HCEC 1CT (cell line): ENCODE measurements at places on chromosomes 13 and 19.

- DNase-seq: no peak
These were observed 28.6 kb upstream of the HTR2A start for GRCh38 chr13:46925486-46925885.

- DNase-seq: no peak
These were observed 15.8 kb downstream of the ARRDC2 start for GRCh38 chr19:18023622-18024251.

DNA sequence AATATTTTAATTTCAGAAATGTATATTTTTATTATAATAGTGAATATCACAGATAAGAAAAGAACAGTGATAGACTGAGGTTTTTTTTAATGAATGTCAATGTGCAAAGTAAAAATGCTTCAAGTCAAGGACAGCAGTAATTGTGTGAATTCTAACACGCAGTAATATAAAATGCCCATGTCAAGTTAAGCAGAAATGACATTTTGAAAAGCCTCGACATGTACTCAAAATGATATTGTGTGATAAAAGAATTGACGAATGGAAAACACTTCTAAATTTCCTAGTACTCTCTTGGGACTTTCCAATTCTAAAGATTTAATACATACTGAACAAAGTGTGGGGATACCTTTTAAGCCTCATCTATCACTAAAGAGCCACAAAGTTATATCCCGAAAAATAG, 172.6 kb downstream of the SLITRK6 start:
- DNase-seq: no peak

DNA sequence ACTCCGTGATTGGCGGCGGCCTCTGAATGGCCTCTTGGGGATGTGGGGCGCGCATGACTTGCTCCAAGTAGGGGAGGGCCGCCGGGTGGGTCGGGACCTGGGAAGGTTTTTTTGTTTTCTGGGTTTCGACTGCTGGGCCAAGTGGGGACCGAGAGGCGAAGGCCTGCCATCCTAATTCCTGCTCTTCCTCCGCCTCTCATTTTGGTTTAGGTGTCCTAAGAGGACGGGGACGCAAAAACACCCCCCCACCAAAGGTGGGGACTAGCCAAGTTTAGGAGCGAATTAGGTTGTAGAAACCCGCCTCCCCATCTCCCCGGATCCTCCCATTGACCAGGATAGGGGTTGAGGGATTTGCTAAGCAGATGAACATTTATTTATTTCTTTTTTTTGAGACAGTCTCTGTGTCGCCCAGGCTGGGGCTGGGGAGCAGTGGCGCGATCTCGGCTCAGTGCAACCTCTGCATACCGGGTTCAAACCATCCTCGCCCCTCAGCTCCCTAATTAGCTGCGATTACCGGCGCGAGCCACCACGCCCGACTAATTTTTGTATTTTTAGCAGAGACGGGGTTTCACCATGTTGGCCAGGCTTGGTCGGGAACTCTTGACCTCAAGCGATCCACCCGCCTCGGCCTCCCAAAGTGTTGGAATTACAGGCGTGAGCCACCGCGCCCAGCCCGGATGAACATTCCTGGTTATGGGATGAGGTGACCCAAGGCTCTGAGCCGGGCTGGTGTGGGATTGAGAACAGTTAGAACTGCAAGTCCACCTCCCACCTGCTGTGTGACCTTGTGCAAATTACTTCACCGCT, 838 bp downstream of the PPP2R1A start:
- DNase-seq: peak; percentile 37

DNA sequence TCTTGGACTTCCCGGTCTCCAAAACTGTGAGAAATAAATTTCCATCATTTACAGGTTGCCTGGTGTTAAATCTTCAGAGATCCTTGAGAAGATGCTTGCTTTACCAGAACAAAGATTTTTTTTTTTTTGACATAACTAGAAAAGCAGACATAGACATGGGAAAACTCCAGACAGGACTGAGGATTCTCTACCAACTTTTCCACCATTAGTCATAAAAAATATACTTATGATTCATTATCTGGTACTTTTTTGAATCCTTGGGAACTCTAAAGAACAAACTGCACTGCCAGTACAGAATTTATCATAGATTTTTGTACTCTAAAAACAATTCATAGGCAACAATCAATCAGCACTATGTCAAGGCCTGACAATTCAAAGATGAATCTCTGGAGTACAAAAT, 487.6 kb downstream of the EFNB2 start:
- DNase-seq: peak; percentile 12

DNA sequence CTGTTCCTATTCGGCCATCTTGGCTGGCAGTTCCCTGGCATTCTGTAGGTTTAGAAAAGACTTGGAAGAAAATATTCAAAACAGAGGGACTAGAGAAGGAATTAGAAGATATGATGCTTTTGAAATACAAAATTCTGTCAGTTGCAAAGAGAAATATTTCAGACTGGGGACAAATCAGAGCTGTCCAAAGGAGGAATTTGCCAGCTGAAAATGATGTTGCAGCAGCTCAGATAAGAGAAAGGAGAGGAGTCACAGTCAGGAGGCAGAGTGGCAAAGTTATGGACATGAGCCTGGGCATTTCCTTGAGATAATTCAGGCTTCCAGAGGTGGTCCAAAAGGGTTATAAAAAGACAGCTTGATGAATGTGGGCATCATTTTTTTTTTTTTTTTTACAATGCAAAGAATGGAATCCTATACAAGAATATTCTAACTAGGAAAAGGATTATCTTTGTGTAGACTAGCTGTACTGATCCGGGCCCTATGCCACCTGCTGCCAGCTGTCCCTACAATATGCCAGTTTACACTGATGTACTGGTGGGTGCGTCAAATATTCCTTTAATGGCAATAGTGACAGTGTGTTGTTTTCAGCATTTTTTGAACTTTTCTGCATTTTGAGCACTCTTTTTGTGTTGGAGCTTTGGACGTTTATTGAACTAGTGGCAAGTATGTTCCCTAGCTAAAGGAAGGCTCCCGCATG, 31.8 kb upstream of the CBY2 start:
- no peak for DNase-seq

- no peak for DNase-seq
These were observed 33.8 kb upstream of the SGCG start for GRCh38 chr13:23146811-23147625.

- no peak for DNase-seq
These were observed 544.2 kb upstream of the KLF12 start for GRCh38 chr13:74678308-74678965.

- no peak for DNase-seq
These were observed 1.7 kb downstream of the TBXA2R start for GRCh38 chr19:3604987-3605343.

DNA sequence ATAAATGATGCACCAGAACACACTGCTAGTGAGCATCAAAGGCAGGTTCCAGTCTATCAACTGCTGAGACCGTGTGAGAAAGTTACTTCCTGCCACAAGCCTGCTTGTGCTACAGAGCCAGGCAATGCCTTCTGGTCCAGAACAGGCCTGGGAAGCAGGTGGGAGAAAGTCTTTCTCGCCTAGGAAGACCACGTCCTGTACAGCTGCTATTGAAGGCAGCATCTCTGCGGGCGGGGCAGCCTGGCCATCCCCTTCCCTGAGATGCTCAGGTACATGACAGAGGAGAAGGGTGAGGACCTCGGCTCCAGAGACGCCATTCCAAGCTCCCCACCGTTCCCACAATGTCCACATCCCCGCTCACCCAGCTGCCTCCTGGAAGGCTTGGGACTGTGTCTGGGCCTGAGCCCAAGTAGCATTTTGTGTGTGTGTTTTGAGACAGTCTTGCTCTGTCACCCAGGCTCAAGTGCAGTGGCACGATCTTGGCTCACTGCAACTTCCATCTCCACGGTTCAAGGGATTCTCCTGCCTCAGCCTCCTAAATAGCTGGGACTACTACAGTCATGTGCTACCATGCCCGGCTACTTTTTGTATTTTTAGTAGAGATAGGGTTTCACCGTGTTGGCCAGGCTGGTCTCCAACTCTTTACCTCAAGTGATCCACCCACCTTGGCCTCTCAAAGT, 3.4 kb downstream of the RFX1 start:
- no peak for DNase-seq

DNA sequence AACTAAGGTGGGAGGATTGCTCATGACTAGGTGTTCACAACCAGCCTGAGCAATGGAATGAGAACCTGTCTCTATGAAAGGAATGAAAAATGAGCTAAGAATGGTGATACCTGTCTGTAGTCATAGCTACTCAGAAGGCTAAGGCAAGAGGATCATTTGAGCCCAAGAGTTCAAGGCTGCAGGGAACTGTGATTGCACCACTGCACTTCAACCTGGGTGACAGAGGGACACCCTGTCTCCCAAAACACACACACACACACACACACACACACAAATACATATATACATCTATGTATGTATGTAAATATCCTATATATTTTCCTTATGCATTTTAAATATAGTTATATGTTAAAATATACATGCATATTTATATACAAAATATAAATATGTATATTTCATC, 7.4 kb upstream of the ZNF433 start:
- DNase-seq: no peak

DNA sequence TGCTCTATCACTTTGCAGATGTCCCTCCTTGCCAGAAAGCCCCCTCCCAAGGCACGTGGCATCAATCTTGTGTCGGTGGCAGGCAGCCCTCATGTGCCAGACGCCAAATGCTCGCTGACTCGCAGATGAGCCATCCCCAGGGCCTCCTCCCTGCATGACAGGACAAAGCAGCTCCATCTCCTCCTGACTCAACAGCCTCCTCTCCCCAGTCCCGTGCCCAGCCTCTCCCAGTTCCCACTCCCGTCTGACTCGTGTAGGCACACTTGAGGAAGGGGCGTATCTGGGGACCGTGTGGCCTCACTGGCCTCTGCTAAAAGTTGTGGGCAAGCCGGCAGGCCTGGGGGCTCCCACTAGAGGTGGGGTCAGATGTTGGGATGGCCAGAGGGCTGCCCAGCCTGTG, 133.6 kb downstream of the STK24 start:
- peak; percentile 82 for DNase-seq

DNA sequence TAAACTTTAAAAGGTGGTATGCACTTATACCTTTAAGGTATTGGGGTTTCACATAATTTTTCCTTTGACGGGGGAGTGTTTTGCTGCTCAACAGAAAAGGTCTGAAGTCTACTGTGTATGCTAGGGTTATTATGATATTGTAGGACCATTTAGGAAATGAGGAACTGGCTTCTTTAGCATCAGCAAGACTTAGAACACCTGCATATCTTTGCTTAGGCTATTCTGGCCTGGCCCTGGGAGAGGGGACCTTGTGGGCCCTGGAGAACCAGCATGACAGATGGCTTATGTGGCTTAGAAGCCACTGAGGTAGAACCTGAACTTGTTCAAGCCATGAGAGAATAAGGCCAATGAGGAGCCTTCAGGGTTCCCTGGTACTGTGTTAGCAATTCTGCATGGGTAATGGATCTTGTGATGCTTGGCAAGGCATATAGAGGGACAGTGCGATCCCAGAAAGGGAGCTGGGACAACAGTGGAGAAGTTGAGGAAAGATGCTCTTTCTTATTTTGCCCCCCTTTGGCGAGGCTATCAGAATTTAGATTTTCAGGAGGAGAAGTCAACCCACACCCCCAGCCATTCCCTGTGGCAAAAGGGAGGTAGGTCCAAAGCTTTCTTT, 4.3 kb downstream of the RGCC start:
- DNase-seq: no peak

GRCh38 chr13:106349080-106349931, 186.2 kb downstream of the EFNB2 start:
- no peak for DNase-seq

DNA sequence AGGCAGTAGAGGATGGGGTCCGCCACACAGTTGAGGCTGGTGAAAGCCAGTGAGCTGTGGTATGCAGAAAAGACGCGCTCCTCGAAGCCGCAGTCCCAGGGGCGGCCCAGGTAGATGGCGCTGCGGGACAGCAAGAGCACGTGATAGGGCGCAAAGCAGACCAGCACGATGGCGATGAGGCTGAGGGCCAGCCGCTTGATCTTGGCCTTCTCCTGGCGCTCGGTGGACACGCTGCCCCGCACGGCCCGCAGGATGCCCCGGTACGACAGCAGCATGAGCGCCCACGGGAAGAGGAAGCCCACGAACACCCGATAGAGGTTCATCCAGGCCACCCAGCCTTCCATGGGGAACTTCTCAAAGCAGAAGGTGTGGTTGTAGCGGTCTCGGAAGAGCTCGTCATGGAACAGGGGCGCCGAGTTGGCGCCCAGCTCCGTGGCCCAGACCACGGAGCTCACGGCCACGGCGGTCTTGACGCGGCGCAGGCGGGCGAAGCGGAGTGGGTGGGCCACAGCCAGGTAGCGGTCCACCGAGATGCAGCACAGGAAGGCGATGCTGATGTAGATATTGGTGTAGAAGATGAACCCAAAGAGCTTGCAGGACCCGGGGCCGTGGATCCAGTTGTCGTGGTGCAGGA, 6.5 kb upstream of the OPA3 start:
- DNase-seq: no peak

- DNase-seq: peak; percentile 55
These were observed 220.4 kb upstream of the HTR2A start for GRCh38 chr13:47117268-47117667.

DNA sequence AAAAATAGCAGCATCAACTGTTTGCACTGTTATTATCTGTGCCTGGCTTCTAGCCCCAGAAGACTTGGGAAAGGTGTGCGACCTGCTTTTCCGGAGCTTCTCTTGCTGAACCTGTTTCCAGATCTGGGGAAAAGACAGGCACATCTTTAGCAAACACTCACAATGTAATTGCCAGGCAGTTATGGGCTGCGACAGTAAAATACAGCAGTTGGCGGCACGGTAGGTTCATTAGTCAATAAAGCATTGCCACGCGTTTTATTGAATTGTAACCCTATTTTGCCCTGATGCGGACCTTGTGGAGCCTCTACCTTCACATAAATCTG, 223.7 kb upstream of the TSHZ3 start:
- no peak for DNase-seq

DNA sequence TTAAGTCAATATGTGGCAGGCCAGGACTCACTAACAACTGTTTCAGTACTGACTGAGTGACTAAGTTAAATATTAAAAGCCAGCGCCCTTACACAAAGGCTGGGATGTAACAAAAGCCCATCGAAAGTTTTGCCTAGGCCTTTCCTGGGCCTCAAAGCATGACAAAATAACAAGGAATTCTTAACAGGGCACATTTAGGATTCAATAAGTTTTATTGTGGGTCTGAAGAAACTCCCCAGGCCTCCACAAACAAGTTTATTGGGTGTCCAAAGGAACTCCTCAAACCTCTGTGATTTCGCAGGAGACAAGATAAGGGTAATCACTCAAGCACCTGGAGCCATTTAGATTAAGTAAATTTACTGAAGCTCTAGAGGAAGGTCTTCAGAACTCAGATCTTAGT, 130.7 kb upstream of the SGCG start:
- no peak for DNase-seq

- no peak for DNase-seq
These were observed 12.1 kb upstream of the ZNF441 start for GRCh38 chr19:11754663-11755062.

DNA sequence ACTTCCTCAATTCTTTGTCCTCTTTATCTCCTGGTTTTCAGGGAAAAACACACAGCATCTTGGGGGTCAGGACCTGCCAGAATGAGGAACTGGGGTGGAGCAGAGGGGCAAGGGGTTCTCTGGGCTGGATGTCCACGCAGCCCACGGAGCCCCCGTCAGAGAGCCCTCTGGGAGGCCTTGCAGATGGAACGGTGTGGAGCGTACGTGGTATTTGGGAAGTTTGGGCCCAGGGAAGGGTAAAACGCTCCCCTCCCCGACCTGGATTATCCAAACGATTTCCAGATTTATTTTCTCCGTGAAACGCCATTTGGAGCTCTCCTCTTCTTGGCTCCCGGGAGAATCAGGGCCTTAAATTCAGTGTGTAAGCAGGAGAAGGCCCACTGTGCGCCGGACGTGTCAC, 51.7 kb upstream of the ZNF536 start:
- no peak for DNase-seq
